ENCODE measurements at places on chromosomes 2 and 18.

- peaks cover 42% of the 10 kb centered on the region for H3K4me1 ChIP-seq
- DNase-seq = peak; percentile 55
- no peaks in the 10 kb centered on the region for H3K27me3 ChIP-seq
- H3K36me3 ChIP-seq = no peaks in the 10 kb centered on the region
- H3K27ac ChIP-seq = peak overlapping the region; percentile 68
Observed at GRCh38 chr18:9619545-9619944, 5.2 kb upstream of the PPP4R1 start.

DNA sequence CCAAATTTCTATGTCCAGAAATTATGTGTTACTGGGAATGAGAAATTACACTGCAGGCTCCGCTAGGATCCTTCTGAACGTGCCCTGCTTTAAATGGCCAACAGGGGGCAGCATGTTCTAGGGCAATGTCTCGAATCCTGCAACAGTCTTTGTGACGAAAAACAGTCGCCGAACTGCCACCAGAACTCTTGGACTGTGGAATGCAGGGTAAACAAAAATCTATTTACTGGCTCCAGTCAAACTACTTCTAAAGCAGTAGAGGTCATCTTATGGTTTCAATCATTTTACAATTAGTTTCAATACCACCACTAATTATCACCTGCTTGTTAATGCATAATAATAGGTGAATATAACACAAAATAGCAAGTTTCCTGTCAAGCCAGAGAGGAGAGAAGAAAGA lies 9.8 kb upstream of the ZNF397 start:
- DNase-seq = peak; percentile 58
- no peaks in the 10 kb centered on the region for H3K4me1 ChIP-seq
- no peak overlapping the region for H3K27ac ChIP-seq
- H3K4me3 ChIP-seq = peak overlapping the region; percentile 40
- no peaks in the 10 kb centered on the region for H3K27me3 ChIP-seq

DNA sequence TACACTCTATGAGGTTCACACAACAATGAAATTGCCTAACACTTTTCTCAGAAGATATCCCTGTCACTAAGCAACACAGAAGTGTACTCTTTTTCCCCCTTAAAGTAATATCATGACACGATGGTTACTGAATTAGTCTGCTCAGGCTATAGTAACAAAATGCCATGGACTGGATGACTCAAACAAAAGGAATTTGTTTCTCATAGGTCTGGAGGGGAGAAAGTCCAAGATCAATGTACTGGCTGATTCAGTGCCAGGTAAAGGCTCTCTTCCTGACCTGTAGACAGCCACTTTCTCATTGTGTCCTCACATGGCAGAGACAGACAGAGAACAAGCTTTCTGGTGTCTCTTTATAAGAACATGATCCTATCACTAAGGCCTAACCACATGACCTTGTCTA lies 211.9 kb downstream of the RBM43 start:
- no peaks in the 10 kb centered on the region for H3K36me3 ChIP-seq
- peaks cover 44% of the 10 kb centered on the region for H3K4me1 ChIP-seq
- H3K4me3 ChIP-seq = no peak overlapping the region
- DNase-seq = peak; percentile 54
- no peaks in the 10 kb centered on the region for H3K27me3 ChIP-seq
- no peak overlapping the region for H3K27ac ChIP-seq

GRCh38 chr2:163306647-163307046 lies 429.2 kb downstream of the FIGN start:
- no peaks in the 10 kb centered on the region for H3K4me1 ChIP-seq
- H3K36me3 ChIP-seq = no peaks in the 10 kb centered on the region
- H3K4me3 ChIP-seq = no peak overlapping the region
- H3K27me3 ChIP-seq = no peaks in the 10 kb centered on the region

GRCh38 chr2:218405746-218406208 lies 6.1 kb downstream of the CTDSP1 start:
- no peak for DNase-seq
- peaks cover 24% of the 10 kb centered on the region for H3K4me1 ChIP-seq
- peak overlapping the region; percentile 47 for H3K27ac ChIP-seq
- peak overlapping the region; percentile 67 for H3K4me3 ChIP-seq

DNA sequence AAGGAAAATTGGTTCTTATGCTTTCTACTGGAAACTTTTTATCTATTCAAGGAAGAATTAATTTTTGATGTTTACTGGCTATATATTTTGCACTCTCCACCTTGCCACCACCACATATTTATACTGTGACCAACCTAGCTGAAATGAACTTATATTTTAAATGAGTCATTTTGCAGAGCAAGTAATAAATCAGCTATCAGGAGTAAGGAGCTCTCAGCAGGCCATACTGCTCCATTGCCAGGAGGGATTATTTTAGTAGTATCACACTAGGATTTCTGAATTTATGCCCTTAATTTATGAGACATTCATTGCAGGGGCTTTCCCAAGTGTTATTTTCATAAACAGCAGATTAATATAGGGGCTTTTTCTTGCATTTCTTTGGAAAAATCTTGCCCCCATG lies 125.8 kb upstream of the CYP1B1 start:
- no peaks in the 10 kb centered on the region for H3K27me3 ChIP-seq
- no peaks in the 10 kb centered on the region for H3K36me3 ChIP-seq
- no peak overlapping the region for H3K4me3 ChIP-seq
- H3K4me1 ChIP-seq = peaks cover 11% of the 10 kb centered on the region
- DNase-seq = peak; percentile 49

DNA sequence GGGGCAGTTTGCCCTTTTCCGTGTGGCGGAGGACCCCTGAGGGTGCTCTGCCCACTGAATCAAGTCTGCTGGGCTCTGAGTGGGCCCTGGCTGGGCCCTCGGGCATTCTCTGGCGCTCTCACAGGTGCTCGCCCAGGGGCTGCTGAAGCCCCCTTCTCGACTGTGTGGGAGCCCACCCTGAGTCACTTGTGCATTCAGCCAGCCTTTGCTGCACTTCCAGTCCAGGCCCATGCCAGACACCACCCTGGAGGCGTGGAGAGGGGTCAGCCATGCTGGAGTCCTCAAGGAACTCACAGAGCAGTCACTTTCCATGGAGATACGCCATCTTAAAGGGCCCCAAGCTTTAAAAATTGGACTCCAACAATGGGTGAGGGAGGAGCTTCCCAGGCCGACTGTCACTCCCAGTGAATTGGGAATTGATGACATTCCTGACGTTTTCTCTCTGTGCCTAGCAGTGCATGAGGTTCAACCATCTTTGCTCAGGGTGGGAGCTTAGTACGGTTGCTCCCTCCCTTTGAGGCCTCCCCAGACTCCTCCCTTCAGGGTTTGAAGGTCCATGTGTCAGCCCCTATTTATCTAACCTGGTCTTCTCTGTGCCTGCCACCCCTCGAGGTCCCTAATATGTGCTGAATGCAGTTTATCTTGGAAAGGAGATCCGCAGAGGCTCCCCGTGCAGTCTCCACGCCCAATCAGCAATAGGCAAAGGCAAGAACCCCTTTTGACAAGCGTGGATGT lies 71.8 kb upstream of the HS6ST1 start:
- no peak overlapping the region for H3K27ac ChIP-seq
- H3K27me3 ChIP-seq = peaks cover 11% of the 10 kb centered on the region
- peaks cover 11% of the 10 kb centered on the region for H3K4me1 ChIP-seq
- H3K36me3 ChIP-seq = no peaks in the 10 kb centered on the region

DNA sequence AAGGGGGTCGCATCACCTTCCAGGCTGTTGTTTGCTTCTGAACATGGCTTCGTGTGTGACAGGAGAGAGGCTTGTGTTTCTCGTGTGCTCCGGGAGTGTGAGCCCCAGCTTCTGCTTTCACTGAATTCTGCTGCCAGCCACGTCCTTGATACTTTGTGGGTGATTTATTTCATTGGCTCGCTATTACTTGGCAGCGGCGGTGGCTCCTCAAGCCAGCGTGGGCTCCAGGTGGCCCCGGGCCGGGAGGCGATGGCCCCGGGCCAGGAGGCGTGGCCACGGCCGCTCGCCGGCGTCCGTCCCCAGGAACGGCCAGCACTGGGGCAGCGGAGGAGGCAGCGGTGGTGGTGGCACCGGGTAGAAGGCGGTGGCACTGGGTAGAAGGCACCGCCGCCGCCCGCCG lies 63.1 kb downstream of the NAPG start:
- no peaks in the 10 kb centered on the region for H3K27me3 ChIP-seq
- no peaks in the 10 kb centered on the region for H3K4me1 ChIP-seq
- H3K36me3 ChIP-seq = no peaks in the 10 kb centered on the region
- no peak overlapping the region for H3K27ac ChIP-seq
- peak; percentile 55 for DNase-seq
- peak overlapping the region; percentile 53 for H3K4me3 ChIP-seq

- H3K4me3 ChIP-seq = no peak overlapping the region
- H3K27ac ChIP-seq = no peak overlapping the region
- no peaks in the 10 kb centered on the region for H3K36me3 ChIP-seq
- no peaks in the 10 kb centered on the region for H3K27me3 ChIP-seq
Observed at GRCh38 chr2:232075080-232075479, 113.6 kb downstream of the DIS3L2 start.

GRCh38 chr2:236177967-236178889 lies 10.0 kb upstream of the GBX2 start:
- peak overlapping the region; percentile 15 for H3K27ac ChIP-seq
- DNase-seq = peak; percentile 80
- no peaks in the 10 kb centered on the region for H3K27me3 ChIP-seq
- no peaks in the 10 kb centered on the region for H3K36me3 ChIP-seq
- peak overlapping the region; percentile 80 for H3K4me3 ChIP-seq
- H3K4me1 ChIP-seq = peaks cover 14% of the 10 kb centered on the region

- DNase-seq = no peak
- no peaks in the 10 kb centered on the region for H3K4me1 ChIP-seq
- H3K27ac ChIP-seq = no peak overlapping the region
- no peak overlapping the region for H3K4me3 ChIP-seq
- H3K36me3 ChIP-seq = no peaks in the 10 kb centered on the region
Observed at GRCh38 chr2:231931481-231931915, 5.3 kb upstream of the NPPC start.

GRCh38 chr2:117621326-117621725 lies 193.2 kb upstream of the DDX18 start:
- H3K36me3 ChIP-seq = no peaks in the 10 kb centered on the region
- H3K4me3 ChIP-seq = no peak overlapping the region
- no peak overlapping the region for H3K27ac ChIP-seq
- DNase-seq = no peak

DNA sequence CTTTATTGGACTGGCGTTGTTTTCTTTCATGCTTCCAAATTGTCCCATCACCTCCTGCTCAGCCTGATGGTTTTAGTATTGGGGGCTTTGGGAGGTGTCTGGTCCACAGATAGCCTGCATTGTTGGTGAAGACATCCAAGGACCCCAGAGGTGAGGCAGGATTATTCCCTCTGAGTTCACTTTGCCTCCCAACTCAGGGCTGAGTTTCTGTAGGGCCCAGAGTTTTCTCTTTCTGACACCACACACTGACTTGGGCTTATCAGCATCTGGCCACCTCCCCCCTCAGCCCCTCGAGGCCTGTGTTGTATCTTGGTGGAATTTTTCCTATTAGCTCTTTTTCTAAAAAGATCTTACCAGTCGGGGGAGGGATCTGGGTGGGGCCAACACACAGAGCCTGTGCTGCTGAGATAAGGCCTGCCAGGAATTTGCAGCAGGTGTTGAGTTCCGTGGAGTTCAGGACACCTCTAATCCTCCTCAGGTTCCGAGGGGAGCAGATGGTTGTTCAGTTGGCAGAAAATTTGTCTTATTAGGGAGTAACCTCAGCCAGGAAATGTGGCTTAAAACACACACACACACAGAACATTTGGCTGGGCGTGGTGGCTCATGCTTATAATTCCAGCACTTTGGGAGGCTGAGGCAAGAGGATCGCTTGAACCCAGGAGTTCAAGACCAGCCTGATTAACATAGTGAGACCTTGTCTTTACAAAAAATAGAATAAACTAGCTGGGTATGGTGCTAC lies 7.3 kb downstream of the EMILIN2 start:
- peaks cover 29% of the 10 kb centered on the region for H3K27me3 ChIP-seq
- H3K4me3 ChIP-seq = no peak overlapping the region
- no peak for DNase-seq
- no peaks in the 10 kb centered on the region for H3K36me3 ChIP-seq

DNA sequence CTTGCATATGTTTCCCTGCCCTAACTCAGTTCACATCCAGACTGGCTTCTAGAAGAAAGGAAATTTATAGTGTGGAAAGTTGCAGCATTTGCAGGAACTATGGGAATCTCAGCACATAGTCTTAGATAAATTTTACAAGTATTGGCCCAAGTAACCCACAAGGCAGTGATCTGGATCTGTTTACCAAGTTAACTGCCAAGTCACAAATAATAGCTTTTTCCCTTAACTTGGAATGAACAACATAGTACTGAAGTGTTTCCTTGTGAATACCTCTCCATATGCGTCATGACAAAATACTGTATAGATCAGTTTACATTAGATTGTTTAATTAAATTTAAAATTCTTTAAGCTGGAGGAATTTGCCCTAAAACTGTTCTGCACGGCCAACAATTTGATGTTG lies 255.8 kb upstream of the EPAS1 start:
- peak overlapping the region; percentile 42 for H3K27ac ChIP-seq
- no peak overlapping the region for H3K4me3 ChIP-seq
- H3K36me3 ChIP-seq = no peaks in the 10 kb centered on the region

DNA sequence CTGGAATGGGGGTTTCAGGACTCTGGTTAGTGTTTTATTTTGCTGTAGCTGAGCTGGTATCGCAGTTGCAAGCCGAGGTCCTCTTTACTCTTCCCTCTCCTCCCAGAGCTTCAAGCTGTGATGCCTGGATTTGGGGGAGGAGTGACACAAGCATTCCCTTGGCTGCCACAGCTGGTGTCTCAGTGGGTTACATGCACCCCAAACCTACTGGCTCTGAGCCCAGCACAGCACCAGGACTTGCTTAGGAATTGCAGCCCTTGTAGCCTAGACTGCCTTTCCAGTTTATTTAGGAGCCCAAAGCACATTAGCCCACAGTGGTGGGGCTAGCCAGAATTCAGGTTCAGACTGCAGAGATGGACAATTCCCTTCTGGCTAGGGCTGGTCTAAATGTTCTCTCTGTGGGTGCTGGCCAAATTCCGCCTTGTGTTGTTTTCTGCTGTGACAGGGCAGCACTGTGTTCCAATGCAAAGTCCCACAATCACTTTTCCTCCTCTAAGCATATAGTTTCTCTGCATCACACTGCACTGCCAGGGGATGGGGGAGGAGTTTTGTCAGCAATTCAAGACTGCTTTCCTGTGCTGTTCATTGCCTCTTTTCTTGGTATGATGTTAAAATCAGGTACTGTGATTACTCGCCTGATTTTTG lies 122.8 kb downstream of the SLC4A10 start:
- no peaks in the 10 kb centered on the region for H3K36me3 ChIP-seq
- DNase-seq = no peak
- H3K4me3 ChIP-seq = no peak overlapping the region
- H3K4me1 ChIP-seq = peaks cover 23% of the 10 kb centered on the region
- no peaks in the 10 kb centered on the region for H3K27me3 ChIP-seq
- peak overlapping the region; percentile 82 for H3K27ac ChIP-seq

GRCh38 chr18:74447404-74448152 lies 9.5 kb downstream of the DIPK1C start:
- no peaks in the 10 kb centered on the region for H3K36me3 ChIP-seq
- no peaks in the 10 kb centered on the region for H3K4me1 ChIP-seq
- DNase-seq = no peak
- H3K27ac ChIP-seq = no peak overlapping the region
- H3K4me3 ChIP-seq = no peak overlapping the region

All from PC-3 (cell line).